CD14-positive monocyte (primary cell): ENCODE measurements at places on chromosomes 16 and 17.
A peak's percentile ranks its signal among the peaks of the same experiment; 100 is the strongest.

DNA sequence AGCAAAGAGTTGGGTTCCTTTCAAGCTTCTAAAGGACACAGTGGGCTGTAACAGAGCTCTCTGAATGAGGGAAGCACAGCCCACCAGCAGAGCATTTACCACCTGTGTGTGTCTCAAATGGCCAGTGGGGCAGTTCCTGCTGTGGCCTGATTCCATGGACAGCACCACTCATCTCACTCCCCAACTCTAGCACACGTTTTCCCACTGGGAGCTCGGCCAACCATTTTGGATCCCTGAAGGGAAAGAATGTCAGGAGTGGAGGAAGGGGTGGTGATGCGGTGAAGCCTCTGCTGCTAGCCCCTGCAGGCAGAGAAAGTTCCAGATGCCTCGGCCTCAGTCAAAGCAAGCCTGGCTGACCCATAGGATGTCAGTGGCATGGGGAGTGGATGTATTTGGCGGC lies 86.6 kb downstream of the PLXDC1 start:
- no peak for DNase-seq

GRCh38 chr17:49288388-49288787 lies 57.8 kb upstream of the PHOSPHO1 start:
- no peak for DNase-seq

- DNase-seq: no peak
Observed at GRCh38 chr17:78141437-78142118, 4.6 kb upstream of the C17orf99 start.

- DNase-seq: no peak
Observed at GRCh38 chr16:21101631-21102420, 48.8 kb downstream of the DNAH3 start.

DNA sequence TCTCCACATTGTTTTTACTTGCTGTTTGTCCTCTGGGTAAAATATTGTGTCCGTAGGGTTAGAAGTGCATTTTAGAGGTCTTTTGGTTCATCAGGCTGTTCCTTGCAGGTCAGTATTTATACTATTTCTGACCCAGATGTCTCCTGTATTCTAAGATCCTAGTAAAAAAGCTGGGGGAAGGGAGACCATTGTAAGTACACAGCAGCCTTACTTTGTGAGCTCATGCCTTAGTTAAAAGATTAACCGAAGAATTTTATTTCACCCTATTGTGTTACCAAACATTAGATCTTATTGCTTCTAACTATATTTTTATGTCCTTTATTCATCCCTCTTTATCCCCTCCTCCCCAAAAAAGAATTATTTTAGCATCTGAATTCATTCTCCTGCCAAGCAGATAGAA lies 444.1 kb upstream of the RBFOX1 start:
- DNase-seq: no peak

GRCh38 chr17:42131981-42132432 lies 9.4 kb downstream of the HSPB9 start:
- DNase-seq: peak; percentile 38

DNA sequence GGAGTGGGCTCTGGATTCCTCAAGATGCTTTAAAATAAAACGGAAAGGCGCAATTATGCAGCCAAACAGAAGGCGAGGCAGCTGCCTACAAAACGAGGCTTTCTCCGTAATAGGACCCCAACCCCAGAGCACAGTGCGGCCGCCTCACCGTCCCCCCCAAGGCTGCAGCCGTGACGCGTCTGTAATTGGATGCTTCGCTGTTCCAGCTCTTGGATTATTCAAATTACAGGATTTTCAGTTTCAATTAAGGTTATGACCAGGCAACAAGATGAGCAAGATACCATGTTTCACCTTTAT lies 37.3 kb upstream of the ABR start:
- DNase-seq: no peak

DNA sequence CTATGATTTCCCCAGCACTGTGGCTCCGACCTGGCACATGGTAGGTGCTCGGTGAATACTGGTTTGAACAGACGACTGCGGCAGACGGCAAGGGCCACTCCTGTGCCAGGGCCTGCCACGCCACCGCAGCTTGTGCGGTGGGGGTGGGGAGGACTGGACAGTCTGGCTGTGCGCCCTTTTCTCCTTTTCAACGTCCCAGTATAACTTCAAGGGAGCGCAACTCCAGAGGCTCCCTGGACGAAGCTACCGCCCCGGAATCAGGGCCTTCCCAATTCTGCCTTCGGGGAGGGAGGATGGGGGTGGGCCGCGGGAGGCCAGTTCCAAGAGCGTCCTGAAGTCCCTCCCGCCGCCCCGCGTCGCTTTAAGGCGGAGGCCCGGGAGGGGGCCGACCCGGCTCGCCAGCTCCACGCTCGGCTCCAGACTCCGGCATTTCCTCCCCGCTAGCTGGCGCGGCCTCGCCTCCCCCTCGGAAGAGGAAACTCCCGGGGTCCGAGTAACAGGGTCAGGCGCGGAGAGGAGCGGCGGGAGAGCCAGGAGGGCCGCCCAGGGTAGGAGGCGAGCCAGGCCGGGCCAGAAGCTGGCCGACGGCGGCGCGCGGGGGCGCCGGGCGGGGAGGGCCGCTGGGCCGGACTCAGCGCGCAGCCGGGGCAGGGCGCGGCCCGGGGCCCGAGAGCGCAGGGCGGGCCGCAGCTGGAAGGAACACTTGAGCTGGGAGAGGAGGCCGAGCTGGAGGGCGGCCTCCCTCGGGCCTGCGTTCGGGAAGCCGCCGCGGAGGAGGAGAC lies at the start of gene ITPRIPL2:
Gene ITPRIPL2 (plus strand): TSS at position 388 of the 782 bp plus-strand sequence. CDS start 498 bp downstream, outside the sequence.
- no peak for DNase-seq

- no peak for DNase-seq
Observed at GRCh38 chr17:72733619-72734282, 358.7 kb downstream of the SLC39A11 start.

- DNase-seq: no peak
Observed at GRCh38 chr17:73182616-73183310, 10.1 kb upstream of the COG1 start.

DNA sequence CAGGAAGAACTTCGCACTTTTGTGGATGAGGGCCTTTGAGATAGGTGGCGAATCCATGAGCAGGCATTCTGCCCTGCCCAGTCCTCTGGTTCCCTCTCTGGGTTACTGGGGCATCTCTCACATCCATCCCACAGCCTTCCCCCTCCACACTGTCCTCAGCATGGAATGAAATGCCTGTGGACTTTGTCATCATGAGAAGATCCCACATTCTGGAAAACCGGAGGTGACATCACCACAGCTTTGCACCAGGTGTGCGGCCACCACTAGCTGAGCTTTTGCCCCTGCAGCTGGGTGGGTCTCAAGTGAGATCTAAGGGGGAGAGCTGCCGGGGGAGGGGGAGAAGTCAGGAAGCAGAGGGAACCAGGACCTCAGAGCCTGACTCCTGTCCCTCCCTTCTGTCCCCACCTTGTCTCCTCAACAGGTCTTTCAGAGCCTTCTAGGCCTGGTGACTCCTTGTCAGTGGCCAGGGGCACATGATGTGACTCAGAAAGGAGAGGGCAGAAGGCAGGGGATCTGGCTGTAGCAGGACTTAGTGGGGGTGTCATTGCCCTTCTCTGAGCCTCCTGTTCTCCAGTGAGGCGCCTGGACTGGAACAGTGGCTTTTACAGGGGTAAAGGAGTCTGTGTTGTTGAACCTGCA lies 40.0 kb upstream of the DLX4 start:
- DNase-seq: no peak

- peak; percentile 33 for DNase-seq
Observed at GRCh38 chr17:58327363-58328194, 1.0 kb downstream of the TSPOAP1 start.

- DNase-seq: no peak
Observed at GRCh38 chr16:54053891-54054820, 232.4 kb downstream of the IRX3 start.

DNA sequence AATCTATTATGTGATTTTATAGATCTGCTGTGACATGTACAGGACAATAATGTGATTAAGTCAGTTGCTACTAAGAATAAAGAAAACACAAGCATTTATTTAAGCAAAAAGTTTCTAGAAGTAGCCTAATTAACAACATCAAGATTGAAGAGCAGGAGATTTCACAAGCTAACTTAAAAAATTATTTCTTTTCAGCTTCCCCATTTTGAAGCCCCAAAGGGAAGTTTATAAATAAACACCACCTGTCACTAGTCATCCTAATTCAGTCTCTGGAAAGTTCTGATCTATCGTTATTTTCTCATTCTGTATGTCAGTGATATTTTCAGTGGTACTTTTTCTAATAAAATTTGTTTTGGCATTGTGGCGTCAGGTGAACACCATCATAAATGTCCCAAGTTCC lies 8.3 kb downstream of the CAPNS2 start:
- DNase-seq: peak; percentile 55
